ENCODE measurements at places on chromosomes 3 and 15.

DNA sequence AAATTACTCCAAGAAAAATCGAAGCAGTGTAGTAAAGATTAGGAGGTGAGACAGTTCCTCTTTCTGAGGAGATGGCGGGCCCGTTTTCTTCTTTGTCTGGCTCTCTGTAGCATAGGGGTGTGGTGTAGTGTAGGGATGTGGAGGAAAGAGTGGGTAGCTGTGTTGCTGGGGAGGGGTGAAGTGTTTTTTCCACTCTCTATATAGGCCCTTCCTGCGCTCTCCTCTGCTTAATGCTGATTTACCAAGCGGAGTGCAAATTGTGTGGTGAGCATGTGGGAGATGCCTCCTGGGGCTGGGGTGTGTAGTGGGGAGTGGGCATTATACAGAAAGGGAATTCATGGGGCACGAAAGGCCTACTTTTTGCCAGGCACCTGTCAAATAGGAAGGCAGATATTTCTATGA, 94.9 kb downstream of the ST6GAL1 start:
- DNase-seq, result peak; percentile 58

DNA sequence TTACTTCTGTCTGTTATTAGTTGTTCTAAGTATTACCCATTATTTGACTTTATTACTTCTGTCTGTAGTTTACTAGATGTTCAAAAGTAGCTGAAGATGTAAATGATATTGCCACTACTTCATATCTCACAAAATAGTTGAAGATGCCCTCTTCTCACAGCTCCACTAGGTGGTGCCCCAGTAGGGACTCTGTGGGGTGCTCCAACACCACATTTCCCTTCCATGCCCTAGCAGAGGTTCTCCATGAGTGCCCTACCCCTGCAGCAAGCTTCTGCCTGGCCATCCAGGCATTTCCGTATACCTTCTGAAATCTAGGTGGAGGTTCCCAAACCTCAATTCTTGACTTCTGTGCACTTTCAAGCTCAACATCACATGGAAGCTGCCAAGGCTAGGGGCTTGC, 80.8 kb downstream of the KCNH8 start:
- peak; percentile 6 for DNase-seq

- DNase-seq, result no peak
These were observed 76.0 kb downstream of the SSR3 start for GRCh38 chr3:156478891-156479290.

- no peak for DNase-seq
These were observed 12.5 kb downstream of the GASK1A start for GRCh38 chr3:42991341-42992315.

DNA sequence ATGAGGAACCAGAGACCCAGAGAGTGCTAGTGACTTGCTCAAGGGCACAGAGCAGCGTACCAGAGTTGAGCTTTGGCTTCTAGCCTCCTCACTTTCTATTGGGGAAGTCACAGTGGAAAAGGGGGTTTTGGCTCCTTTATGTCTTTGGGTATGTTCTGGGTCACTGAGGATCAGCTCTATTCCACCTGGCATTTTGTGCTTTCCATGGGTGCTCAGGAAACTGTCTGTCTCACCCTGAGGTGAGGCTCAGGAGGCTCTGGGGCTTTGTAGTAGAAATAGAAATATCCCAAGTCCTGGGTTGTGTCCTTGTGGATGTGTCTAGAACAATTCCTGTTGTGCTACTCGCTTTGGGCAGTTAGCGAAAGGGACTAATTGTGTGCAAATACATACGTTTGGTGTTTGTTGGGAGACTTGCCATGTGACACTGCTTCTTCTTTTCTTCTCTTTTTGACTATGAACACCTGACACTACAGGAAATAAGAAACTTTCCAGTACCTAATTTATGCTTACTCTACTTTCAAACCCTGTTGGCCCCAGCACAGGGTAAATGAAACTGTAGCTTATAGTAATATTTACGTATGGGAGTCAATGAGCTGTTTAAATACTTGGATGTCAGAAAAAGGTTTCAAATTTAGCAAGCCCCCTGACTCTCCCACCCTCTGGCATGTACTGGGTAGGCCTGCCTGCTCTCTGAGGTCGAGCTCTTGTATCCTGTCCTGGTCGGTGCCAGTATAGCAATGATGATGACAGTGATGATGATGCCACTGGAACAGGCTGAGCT, 35.6 kb downstream of the SMAD3 start:
- peak; percentile 94 for DNase-seq
